ENCODE measurements at places on chromosomes 6 and 20.

GRCh38 chr6:147531321-147531720, 22.8 kb downstream of the SAMD5 start:
- no peak for DNase-seq

- no peak for DNase-seq
Observed at GRCh38 chr6:24313251-24314141, 44.4 kb downstream of the DCDC2 start.

GRCh38 chr6:152952866-152953509, 29.9 kb downstream of the FBXO5 start:
- DNase-seq = no peak

DNA sequence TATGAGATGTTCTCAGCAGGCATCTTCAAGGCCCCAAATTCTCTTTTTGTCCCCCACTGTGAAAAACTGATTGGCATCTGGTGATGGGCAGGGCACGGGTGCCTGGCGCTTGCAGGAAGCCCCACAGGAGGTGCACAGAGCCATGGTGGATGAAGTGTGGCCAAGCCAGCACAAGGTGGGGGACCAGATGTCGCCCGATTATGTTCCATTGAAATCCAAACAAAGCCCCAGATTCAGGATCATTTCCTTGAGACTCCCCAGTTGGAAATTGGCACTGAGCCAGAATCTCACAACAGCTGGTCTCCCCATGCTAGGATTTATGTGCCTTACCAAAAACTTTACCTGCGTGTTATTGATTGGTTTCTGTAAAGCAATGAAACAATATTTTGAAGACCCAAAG, 186.1 kb downstream of the ADAT2 start:
- DNase-seq = no peak
